ENCODE measurements at places on chromosomes 7 and 10.

- no peak for DNase-seq
Observed at GRCh38 chr7:155408651-155409586, 49.0 kb upstream of the EN2 start.

- DNase-seq, result no peak
Observed at GRCh38 chr10:78696791-78697395, 371.9 kb upstream of the ZMIZ1 start.

DNA sequence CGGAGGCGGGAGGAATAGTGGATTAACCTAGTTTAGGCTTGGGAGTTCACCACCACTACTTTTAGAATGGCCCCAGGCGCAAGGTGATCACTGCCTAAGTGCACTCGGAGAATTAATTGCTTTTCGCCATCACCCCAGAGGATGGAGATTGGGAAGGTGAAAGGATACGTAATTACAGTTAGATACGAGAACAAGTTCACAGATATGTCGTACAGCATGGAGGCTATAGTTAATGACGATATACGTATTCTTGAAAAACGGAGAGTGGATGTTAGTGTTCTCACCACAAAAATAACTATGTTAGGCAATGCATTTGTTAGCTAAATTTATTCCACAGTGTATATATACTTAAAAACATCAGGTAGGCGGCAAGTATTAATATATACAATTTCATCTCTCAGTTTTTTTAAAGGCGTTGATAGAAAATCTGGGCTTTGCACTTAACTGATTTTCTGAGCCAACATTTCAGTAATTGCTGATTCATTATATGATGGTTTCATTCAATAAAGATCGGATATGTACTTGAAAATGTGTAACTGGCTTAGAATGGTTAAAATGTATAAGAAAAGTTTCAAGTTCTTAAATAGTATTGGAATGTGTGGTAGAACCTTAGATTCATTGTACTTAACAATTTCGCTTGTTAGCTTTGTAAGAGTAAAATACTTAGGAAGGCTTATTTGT lies 683 bp downstream of the CDC123 start:
- DNase-seq, result no peak

DNA sequence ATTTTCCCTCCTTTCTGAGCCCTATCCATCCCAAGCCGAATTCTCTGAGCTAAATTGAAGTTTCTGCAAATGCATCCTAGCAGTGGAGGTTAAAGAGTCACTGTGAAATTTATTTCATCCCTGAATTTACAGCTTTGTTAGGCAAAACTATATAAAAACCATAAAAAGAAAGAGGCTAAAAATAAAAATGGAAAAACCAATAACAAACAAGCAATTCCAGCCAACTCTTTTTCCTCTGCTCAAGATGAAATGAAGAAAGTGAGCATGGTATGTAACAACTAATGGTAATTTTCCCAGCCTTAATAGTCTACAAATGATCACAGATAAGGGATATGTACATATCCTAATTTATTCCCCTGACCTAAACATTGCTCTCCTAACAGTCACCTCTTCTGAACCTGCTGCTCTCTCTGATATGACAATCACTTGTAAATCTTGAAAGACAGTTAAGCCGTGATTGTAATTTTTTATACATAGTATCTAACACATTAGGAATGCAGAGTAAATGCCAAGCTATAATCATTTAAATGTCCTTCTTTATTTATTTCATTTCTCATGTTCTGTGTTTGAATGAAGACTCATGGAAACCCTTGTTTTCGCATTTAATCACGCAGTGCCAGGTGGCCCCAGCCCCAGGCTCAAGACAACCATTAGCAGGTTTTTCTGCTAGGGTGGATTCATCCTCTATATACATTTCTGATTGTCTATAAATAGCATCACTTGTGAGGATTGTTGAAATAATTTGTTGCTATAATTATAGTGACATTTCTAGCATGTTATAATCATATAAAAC lies 48.6 kb upstream of the NRP1 start:
- no peak for DNase-seq

GRCh38 chr7:158316466-158317031 lies 271.1 kb downstream of the PTPRN2 start:
- DNase-seq, result no peak

GRCh38 chr10:103473261-103473671 lies 5.8 kb downstream of the CALHM3 start:
- no peak for DNase-seq

DNA sequence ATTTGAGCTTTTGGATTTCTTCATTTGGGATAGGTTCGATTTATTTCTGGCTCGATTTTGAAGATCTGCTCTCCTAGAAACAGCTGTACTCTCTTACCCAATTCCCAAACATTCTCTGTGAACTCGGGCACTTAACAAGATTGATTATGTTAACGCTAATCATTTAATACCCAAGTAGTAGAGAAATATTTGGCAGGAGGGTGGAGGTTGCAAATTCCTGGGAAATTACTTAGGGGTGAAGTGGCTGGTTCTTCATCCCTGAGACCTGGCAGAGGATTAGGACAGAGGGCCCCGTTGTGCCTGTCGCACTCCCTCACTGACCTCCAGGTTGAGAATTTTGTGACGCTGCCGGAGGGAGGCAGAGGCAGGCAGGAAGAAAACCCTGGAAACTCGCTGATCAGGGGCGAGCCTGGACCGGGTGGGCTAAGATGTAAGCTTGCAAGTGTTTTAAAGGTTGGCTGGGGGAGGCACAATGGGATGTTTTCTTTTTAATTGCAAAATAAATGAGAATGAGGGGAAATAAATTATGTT lies 182.6 kb downstream of the TCF7L2 start:
- no peak for DNase-seq

DNA sequence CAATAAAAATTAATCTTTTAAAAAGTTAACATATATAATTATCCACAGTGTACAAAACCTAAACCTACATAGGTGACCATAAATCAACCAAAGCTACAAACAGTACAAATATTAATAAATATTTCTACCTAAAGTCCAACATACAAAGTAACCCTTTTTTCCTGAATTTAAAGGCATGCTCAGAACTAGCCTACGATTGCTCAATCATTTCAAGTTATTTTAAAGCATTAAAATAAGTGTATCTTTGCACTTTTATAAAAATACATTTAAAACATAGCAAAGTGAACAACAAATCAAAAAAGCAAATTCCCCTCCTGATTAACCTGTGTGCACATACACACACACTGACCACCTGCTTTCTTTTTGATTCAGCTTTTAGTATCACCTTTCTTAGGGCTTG lies 202.2 kb downstream of the PARD3 start:
- DNase-seq, result no peak

- no peak for DNase-seq
Observed at GRCh38 chr7:83794829-83795228, 145.9 kb upstream of the SEMA3E start.

GRCh38 chr10:53843736-53844362 lies 957.2 kb downstream of the PCDH15 start:
- DNase-seq, result no peak

DNA sequence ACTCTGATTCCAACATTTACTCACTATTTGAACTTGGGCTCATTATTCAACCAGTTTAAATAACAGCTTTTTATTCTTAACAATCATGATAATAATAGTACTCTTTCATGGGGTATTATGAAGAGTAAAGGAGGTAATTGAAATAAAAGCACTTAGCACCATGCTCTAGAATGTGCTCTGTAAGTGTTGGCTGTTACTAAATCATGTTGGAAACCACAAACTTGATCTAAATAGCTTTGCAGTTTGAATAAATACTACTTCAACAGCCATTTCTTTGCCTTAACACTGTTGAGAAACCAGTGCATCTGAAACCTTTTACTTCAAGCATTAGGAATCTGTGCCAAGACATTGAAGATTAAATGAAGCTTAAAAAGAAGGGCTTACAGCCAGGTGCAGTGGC lies 7.9 kb upstream of the UPF2 start:
- DNase-seq, result no peak

GRCh38 chr7:96253441-96253840 lies 68.5 kb downstream of the SLC25A13 start:
- DNase-seq, result no peak

DNA sequence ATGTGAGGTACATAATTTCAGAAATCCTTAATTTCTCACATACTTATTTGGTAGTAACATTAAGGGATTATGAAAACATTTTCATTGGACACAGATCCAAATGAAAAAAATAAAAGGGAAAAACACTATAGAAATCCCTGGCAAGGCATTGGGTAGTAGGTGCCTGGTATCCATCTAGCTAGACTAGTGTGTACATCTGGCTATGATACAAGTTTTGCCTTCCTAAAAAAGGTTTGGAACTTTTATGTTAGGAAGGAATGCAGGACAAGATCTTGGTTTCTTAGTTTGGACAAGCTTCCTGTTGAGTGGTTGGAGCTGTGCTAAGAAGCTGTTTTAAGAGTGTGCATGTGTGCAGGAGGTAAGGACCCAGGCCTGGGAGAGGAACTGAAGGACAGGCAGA lies 252.3 kb upstream of the GLI3 start:
- DNase-seq, result no peak

- DNase-seq, result no peak
Observed at GRCh38 chr7:98034081-98035035, 44.4 kb upstream of the OCM2 start.

DNA sequence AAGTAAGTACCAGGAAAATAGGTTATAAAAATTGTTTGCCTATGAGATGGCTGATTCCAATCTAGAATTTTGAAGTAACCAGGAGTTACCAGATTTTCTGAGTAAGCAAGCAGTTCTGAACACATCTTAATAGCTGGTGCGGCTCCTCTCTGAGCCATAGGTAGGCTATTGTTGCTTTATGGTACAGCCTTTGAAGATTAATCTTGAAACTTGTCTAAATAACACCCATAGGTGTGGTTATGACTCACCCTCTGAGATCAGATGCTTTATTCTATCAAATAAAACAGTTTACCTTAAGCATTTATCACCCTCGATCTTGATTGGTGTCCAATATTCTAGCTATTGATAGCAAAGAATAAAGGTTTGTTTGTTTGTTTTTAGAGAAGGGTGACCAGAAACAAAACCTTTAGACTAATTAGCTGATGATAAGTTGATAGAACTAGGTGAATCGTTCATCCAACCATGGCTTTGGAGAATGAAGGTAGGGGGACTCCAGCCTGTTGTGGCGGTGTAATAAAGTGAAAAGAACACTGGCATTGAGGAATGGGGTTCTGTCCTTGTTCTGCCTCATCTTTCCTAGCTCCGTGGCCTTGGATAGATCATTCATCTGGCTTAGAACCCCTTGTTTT lies 72.2 kb downstream of the VTI1A start:
- DNase-seq, result no peak

- DNase-seq, result no peak
Observed at GRCh38 chr10:27099448-27099847, 846 bp downstream of the ANKRD26 start.

- DNase-seq, result peak; percentile 86
Observed at GRCh38 chr10:125048094-125048864, 106.4 kb downstream of the ZRANB1 start.

DNA sequence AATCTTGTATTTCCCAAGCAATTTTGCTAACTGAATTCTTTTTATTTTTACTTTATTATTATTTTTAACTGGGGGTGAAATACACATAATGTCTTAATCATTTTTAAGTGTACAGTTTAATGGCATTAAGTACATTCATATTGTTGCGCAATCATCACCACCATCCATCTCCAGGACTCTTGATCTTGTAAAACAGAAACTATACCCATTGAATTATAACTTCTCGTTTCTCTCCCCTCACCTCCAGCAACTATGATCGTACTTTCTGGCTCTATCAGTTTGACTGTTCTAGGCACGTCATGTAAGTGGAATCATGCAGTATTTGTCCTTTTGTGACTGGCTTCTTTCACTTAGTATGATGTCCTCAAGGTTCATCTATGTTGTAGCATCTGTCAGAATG lies 108.8 kb downstream of the ARL5B start:
- DNase-seq, result no peak

DNA sequence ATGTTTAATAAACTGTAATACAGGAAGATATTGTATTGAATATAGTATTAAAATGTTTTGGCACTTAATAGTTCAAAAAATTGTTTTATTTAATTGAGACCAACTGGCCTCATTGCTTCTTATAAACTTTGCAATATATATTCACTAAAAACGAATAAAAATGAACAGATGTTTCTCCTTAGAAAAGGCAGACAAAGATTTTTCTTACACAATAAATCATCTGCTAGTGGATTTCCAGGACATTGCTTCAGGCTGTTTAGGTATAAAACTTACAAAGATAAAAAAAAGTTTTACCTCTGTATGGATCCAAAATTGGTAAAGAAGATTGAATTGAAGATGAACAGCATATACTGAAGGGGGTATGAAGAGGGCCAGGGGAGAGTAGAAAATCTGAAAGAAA lies 143.6 kb downstream of the AGMO start:
- no peak for DNase-seq

GRCh38 chr7:5679813-5680473 lies 101.5 kb downstream of the RNF216 start:
- DNase-seq, result no peak

DNA sequence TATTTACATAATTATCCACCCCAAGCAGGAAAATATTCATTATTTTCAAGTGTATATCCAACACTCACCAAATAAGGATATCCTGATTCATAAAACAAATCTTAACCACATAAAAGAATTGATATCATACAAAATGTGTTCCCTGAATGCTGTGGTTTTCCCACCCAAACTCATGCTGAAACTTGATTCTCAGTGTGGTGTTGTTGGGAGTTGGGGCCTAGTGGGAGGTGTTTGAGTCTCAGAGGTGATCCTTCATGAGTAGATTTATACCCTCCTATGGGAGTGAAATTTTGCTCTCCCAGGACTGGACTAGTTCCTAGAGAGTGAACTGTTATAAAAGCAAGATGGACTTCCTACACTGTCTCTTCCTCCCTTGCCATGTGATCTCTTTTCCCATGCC lies 1028.3 kb downstream of the SORCS1 start:
- DNase-seq, result no peak

DNA sequence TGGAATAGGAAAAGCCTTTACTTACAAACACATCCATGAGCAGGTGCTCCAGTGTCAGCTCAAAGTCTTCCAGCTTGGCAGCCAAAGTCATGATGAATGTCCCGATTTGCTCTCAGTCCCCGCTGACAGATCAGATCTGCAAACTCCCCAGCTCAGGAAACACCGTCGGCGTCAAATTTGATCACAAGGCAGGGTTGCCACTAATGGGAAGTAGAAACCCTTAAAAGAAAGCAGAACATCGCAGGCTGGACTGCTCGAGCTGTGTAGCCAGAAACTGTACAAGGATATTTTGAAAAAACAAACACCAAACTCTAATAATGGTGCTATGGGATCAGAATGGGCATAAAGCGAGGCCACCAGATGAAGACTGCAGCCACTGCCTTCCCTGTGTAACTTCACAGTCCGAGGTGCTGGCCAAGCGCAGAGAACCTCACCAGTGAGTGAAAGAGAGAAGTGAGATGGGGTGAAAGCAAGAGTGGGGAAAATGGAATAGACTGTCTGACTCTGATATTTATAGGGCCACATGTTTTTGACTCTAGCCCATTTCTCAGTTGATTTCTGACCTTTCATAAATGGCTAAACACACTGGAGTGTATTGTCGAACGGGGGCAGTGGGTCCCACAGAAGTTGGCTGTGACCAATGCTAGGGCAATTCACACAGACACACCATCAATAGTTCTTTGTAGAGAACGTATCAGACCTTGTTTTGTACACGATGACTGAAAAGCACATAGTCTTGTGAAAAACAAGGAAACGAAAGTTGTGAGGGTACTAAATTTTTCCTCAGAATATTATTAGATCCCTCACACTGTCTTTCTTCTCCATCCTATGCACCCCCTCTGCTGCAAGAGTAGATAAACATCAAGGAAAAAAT lies 306.2 kb downstream of the FRMD4A start:
- DNase-seq, result no peak

All from stimulated activated CD8-positive, alpha-beta memory T cell treated with anti-CD3 and anti-CD28 coated beads, Interleukin-4, amount 100 ng/mL, for 48 hours (primary cell).